ENCODE measurements at places on chromosomes 4 and X.

DNA sequence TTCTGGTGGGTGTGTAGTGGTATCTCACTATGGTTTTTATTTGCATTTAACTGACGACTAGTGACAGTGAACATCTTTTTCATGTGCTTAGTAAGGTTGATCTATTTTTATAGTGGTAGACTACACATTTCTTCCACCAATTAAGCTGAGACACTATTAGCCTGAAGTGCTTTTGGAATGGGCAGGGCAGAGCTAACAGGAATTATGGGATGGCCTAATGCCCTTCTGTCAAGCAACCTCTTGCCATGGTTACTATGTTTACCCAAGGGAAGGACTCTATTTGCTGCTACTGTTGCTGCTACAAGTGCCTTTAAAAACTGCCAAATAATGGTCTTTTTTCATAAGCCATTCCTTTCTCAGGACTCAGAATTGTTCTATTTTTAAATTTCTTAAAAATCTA, 676.7 kb upstream of the ACTRT1 start:
- H3K27ac ChIP-seq = no peak overlapping the region
- H3K4me3 ChIP-seq = no peak overlapping the region
- no peaks in the 10 kb centered on the region for H3K36me3 ChIP-seq
- no peaks in the 10 kb centered on the region for H3K27me3 ChIP-seq
- no peak for DNase-seq

DNA sequence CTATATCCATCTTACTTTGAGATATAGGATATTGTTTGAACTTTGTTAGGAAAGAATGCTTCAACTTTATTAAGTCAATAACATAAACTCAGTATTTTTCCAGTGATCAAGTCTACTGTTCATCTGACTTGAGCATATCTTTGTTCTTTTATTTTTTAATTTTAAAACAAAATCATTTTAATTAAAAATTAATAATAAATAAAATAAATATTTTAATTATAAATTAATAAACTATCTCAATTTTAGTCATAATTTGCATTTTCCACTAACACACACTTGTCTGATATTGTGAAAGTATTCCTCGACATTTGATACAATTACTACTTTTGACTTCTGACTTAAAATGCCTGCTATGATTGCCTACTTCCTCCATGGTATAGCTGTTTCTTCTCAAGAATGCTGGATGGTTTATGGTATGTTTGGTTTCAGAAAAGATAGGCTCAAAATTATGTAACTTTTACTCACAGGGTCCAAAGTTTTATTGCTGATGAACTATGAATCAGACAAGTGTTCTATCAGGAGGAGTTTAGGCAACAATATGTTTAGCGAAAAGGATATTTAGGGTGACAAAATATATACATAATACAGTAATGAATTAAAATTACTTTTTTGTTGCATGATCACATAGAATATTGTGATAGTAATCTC, 1132.3 kb upstream of the PCDH10 start:
- no peak overlapping the region for H3K27ac ChIP-seq
- H3K4me3 ChIP-seq = no peak overlapping the region
- no peaks in the 10 kb centered on the region for H3K27me3 ChIP-seq
- H3K36me3 ChIP-seq = no peaks in the 10 kb centered on the region

- no peaks in the 10 kb centered on the region for H3K4me1 ChIP-seq
- H3K27ac ChIP-seq = no peak overlapping the region
- H3K36me3 ChIP-seq = no peaks in the 10 kb centered on the region
- H3K4me3 ChIP-seq = no peak overlapping the region
- no peak for DNase-seq
- no peaks in the 10 kb centered on the region for H3K27me3 ChIP-seq
These were observed 135.8 kb downstream of the CDS1 start for GRCh38 chr4:84718699-84719098.

GRCh38 chrX:72113461-72113860, 18.3 kb downstream of the RTL5 start:
- no peak for DNase-seq
- no peak overlapping the region for H3K27ac ChIP-seq
- H3K36me3 ChIP-seq = no peaks in the 10 kb centered on the region

Data from T-cell (primary cell).